Right atrium auricular region (tissue), 2 donors: ENCODE measurements at places on chromosomes 11 and 22. TPM values are rescaled to one million over a fixed set of nuclear protein-coding genes. Genes with fewer than 3 reads are reported as not detected.
A peak's percentile ranks its signal among the peaks of the same experiment; 100 is the strongest.

OR51E2 gene
- total RNA-seq, result not detected

DNA sequence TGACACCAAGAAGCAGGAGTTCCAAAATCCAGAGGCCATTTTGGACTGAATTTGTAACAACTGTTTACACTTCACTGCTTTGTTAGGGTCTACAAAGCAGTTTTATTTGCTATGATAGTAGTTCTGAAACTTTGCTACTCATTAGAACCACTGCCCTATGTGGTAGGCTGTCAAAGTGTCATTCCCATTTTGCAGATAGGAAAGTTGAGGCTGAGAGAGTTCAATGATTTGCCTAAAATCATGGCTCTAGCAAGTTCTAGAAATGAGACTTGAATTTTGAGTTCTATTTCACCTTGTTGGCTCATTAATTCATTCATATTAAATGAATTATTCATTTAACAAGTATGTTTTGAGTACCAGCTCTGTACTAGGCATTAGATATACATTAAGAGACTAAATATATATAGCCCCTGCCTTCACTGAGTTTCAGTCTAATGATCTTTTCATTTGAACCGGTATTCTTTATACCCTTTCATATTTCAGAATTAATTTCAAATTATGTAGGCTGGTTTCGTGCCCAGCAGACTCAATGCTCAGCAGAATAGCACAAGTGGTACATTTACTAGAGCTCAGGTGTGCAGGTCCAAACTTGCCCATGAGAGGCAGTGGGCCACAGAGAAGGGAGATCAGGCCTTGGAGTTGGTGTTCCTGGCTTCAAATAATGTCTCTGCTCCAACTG is 93.5 kb downstream of the ME3 start:
- H3K4me3 ChIP-seq, result no peak overlapping the region
- no peaks in the 10 kb centered on the region for H3K27me3 ChIP-seq
- no peaks in the 10 kb centered on the region for H3K36me3 ChIP-seq
- H3K27ac ChIP-seq, result peak overlapping the region; percentile 70
- H3K4me1 ChIP-seq, result no peaks in the 10 kb centered on the region

DNA sequence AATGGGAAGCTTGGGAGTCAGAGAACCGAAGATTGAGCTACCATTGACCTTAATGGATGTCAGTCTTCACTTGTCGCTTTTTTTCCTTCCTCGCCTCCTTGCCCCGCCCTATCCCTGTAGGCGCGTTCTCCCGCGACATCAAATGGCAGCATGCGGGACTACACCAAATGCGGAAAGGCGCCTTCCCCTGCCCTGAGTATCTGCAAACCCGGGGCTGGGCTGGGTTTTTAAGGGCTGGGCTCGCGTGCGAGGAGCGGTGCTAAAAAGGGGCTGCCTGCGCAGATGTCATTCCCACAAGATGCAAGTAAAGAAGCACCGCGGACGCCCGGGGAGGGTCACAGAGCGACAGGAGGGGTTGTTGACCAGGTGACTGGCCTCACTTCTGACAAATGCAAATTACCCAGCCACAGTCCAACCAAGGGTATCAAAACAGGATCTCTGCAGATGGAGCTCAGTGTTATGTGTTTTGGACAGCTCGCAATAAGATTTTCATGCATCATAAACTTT is 4.7 kb upstream of the FAM111B start:
- no peaks in the 10 kb centered on the region for H3K27me3 ChIP-seq
- no peak for DNase-seq
- no peaks in the 10 kb centered on the region for H3K36me3 ChIP-seq
- H3K4me1 ChIP-seq, result no peaks in the 10 kb centered on the region
- H3K4me3 ChIP-seq, result peak overlapping the region; percentile 31
- H3K27ac ChIP-seq, result no peak overlapping the region

- H3K36me3 ChIP-seq, result no peaks in the 10 kb centered on the region
- no peaks in the 10 kb centered on the region for H3K27me3 ChIP-seq
- no peak for DNase-seq
Measured at GRCh38 chr11:38460896-38461295, 1862.9 kb upstream of the RAG2 start.

DNA sequence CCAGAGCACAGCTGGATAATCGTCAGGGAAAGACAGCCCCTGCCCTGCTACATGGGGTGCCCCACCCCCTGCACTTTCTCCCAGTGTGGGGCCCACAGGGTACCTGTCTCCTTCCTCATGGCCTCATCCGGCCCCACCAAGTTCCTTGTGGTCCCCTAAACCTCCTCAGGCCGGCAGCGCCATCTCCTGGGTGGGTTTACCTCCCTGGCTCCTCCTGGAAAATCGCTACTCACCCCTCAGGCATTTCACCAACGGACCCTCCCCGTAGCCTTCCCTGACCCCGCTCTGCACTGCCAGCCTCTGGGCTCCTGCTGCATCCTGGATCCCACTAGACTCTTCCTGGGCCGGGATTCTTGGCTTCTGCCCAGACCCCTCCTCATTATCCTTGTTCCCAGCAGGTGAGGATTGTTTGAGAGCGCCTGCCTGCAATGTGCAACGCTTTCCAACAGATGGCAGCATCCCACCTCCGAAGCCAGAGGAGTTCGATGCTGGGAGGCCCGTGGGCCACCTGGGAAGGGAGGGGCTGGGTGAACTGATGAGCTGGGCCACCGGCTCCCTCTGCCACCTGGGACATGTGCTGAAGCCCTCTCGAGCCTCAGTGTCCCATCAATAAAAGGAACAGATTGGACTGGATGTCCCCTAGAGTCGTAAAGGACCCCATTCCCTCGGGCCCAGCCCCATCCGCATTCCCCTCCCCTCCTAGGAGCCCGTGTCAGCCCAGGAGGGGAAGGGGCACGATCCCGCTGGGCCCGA is 44.2 kb upstream of the TTLL12 start:
- H3K27ac ChIP-seq, result no peak overlapping the region
- peaks cover 4% of the 10 kb centered on the region for H3K27me3 ChIP-seq
- no peak for DNase-seq
- no peak overlapping the region for H3K4me3 ChIP-seq
- no peaks in the 10 kb centered on the region for H3K36me3 ChIP-seq

DNA sequence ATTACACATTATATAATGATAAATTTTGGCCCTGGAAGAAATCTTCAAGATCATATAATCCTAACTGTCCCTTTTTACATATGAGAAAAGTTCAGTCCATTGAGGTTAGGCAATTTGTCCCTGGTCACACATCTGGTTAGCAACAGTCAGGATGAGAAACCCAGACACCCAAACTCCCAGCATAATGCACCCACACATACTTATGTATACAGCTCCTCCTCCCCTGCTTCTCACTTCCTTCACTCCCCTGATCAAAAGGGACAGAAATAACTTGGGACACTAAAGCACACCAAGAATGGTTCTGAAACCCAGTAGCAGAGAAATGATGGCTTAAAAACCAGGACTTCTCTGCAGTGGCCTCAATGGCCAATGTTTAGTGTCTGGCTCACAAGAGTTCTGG is 11.1 kb downstream of the NUMA1 start:
- H3K36me3 ChIP-seq, result peaks cover 7% of the 10 kb centered on the region
- no peak for DNase-seq
- no peak overlapping the region for H3K4me3 ChIP-seq
- H3K4me1 ChIP-seq, result no peaks in the 10 kb centered on the region
- peak overlapping the region; percentile 57 for H3K27ac ChIP-seq

KDM2A gene
- 27.7 TPM for total RNA-seq

- H3K27ac ChIP-seq, result no peak overlapping the region
- H3K27me3 ChIP-seq, result no peaks in the 10 kb centered on the region
- H3K4me1 ChIP-seq, result no peaks in the 10 kb centered on the region
- H3K4me3 ChIP-seq, result no peak overlapping the region
Measured at GRCh38 chr11:88666364-88666763, 328.8 kb upstream of the CTSC start.

APLNR gene
- total RNA-seq, result 13.6 TPM

SDF2L1 gene
- 40.5 TPM for total RNA-seq

DNA sequence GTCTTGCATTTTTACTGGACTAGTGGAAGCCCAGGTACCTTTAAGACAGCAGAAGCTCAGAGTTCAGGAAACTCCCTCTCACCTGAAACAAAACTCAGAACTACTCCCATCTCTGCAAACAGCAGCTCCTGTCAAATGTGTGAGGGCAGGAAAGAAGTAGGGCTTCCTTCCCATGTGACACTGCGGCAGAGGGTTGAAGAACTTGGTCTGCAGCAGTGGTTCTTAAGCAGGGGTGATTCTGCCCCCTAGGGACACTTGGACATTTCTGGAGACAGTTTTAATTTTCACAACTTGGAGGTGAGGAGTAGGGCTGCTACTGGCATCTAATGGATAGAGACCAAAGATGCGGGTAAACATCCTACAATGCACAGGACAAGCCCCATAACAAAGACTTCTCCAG is 63.4 kb downstream of the RCN1 start:
- no peaks in the 10 kb centered on the region for H3K4me1 ChIP-seq
- no peaks in the 10 kb centered on the region for H3K36me3 ChIP-seq
- no peak for DNase-seq
- no peak overlapping the region for H3K4me3 ChIP-seq

- no peaks in the 10 kb centered on the region for H3K27me3 ChIP-seq
- no peak for DNase-seq
- peak overlapping the region; percentile 91 for H3K27ac ChIP-seq
- H3K4me1 ChIP-seq, result no peaks in the 10 kb centered on the region
- H3K36me3 ChIP-seq, result peaks cover 5% of the 10 kb centered on the region
Measured at GRCh38 chr11:64865286-64866172, 12.9 kb downstream of the EHD1 start.

NCF4 gene
- 7.0 TPM for total RNA-seq

DNA sequence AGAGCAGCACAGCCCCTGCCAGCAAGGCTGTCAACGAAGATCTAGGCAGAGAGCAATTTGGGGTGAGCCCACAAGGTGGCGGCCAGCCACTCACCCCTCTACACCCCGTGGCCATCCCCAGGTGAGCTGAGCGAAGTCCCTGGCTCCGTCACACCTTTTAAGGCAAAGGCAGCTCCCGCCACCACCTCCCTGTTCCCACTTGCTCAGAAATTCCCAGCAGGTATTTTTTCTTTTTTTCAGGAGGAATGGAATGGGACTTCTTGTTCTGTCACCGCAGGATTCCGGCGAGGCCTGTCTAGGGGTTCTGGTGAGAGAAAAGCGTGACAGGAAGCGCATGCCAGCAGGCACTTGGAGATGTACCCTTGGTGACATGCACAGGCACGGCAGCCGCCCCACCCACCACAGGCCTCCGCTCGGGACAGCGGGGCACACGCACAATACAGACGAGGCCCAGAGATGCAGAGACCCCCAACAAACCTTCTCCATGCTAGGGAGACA is 10.0 kb downstream of the RPL3 start:
- peak overlapping the region; percentile 78 for H3K27ac ChIP-seq
- peak; percentile 72 for DNase-seq
- H3K4me3 ChIP-seq, result peak overlapping the region; percentile 29
- peaks cover 48% of the 10 kb centered on the region for H3K4me1 ChIP-seq
- H3K27me3 ChIP-seq, result no peaks in the 10 kb centered on the region
- peaks cover 29% of the 10 kb centered on the region for H3K36me3 ChIP-seq

GRCh38 chr11:122883646-122883979 is 1.1 kb downstream of the JHY start:
- no peaks in the 10 kb centered on the region for H3K36me3 ChIP-seq
- no peaks in the 10 kb centered on the region for H3K4me1 ChIP-seq
- H3K27ac ChIP-seq, result peak overlapping the region; percentile 76
- no peaks in the 10 kb centered on the region for H3K27me3 ChIP-seq
- peak overlapping the region; percentile 64 for H3K4me3 ChIP-seq
- DNase-seq, result no peak

DNA sequence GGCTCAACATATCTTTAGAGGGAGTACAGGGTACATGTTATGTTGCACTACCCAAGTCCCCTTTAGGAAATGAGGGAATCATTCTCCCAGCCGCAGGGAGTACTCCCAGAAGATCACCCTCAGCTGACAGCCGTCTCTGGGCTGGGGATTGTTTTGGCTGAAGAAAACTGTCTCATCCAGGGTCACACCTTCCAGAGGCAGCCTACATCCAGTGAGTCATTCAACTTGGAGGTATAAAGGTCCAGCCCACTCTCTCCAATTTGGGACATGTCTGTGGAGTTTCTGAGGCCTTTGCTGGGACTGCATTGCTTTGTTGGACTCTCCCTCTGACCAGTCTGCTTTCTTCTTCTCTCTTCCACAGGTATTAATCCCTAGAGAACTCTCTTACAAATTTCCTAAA is 42.1 kb downstream of the RASSF10 start:
- H3K4me3 ChIP-seq, result no peak overlapping the region
- no peaks in the 10 kb centered on the region for H3K36me3 ChIP-seq
- DNase-seq, result no peak

- no peak for DNase-seq
- no peak overlapping the region for H3K27ac ChIP-seq
- no peaks in the 10 kb centered on the region for H3K36me3 ChIP-seq
- H3K4me3 ChIP-seq, result no peak overlapping the region
Measured at GRCh38 chr11:28713850-28714249, 605.7 kb downstream of the METTL15 start.

DNA sequence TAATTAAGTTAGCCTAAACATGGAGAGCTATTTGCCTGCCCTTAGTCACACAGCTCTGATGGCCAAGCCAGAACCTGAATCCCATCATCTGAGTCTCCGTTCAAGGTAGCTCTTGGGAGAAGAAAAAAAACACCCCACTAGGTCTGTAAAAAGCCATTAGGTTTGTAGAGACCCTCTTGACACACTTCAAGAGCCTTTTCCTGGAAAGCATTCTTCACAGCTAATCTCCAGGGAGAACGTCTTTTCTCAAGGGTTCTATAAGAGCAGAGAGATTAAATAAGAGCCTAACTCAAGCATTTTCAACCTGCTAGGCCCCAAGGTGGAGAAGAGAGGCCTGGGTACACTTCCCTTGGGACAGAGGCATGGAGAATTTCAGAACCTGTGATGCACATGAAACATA is 61.6 kb upstream of the NAV2 start:
- no peaks in the 10 kb centered on the region for H3K27me3 ChIP-seq
- no peak for DNase-seq
- H3K4me3 ChIP-seq, result no peak overlapping the region
- H3K4me1 ChIP-seq, result no peaks in the 10 kb centered on the region
- no peaks in the 10 kb centered on the region for H3K36me3 ChIP-seq

GSTT2B gene
- total RNA-seq, result 3.7 TPM

SLC35E4 gene
- total RNA-seq, result 9.1 TPM

GRCh38 chr11:6635082-6635932 is 16.1 kb upstream of the TPP1 start:
- H3K27me3 ChIP-seq, result no peaks in the 10 kb centered on the region
- H3K27ac ChIP-seq, result peak overlapping the region; percentile 44
- no peak for DNase-seq
- peaks cover 31% of the 10 kb centered on the region for H3K36me3 ChIP-seq
- H3K4me1 ChIP-seq, result no peaks in the 10 kb centered on the region
- H3K4me3 ChIP-seq, result no peak overlapping the region

GRCh38 chr11:110968348-110969062 is 256.3 kb upstream of the ARHGAP20 start:
- no peaks in the 10 kb centered on the region for H3K27me3 ChIP-seq
- DNase-seq, result no peak
- no peaks in the 10 kb centered on the region for H3K36me3 ChIP-seq
- no peaks in the 10 kb centered on the region for H3K4me1 ChIP-seq
- no peak overlapping the region for H3K27ac ChIP-seq

SHISA8 gene
- total RNA-seq, result 0.67 TPM

- DNase-seq, result no peak
- H3K27me3 ChIP-seq, result no peaks in the 10 kb centered on the region
- no peak overlapping the region for H3K4me3 ChIP-seq
- H3K4me1 ChIP-seq, result peaks cover 39% of the 10 kb centered on the region
- peak overlapping the region; percentile 76 for H3K27ac ChIP-seq
Measured at GRCh38 chr22:38732251-38732815, 23.5 kb downstream of the SUN2 start.

GRCh38 chr11:97815667-97816066 is 1205.1 kb upstream of the CNTN5 start:
- H3K36me3 ChIP-seq, result no peaks in the 10 kb centered on the region
- no peak overlapping the region for H3K4me3 ChIP-seq
- H3K27me3 ChIP-seq, result no peaks in the 10 kb centered on the region
- DNase-seq, result no peak
